ENCODE measurements at places on chromosomes 1 and 21.

DNA sequence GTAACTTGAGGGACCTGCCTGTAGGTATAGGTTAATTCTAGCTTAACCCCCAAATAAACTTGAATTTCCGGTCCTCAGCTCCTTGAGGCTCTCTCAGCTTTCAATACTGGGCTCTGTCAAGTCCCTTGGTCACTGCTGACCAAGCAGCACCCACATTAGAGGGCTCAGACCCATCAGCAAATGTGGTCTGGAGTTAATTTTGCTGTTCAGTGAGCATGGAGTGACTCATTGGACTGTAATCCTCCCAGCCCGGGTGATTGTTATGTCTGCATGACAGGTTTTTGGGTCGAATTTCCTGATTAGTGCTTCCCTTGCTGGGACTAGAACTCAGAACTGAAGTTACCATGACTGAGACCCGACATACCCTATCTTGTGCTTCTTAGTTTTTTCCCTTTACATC, 130.6 kb downstream of the URB2 start:
- no peaks in the 10 kb centered on the region for H3K36me3 ChIP-seq
- no peaks in the 10 kb centered on the region for H3K27me3 ChIP-seq
- DNase-seq = no peak
- no peak overlapping the region for H3K4me3 ChIP-seq
- H3K27ac ChIP-seq = no peak overlapping the region

- no peaks in the 10 kb centered on the region for H3K27me3 ChIP-seq
- no peaks in the 10 kb centered on the region for H3K36me3 ChIP-seq
- DNase-seq = no peak
Observed at GRCh38 chr1:209150114-209150513, 433.4 kb upstream of the CAMK1G start.

GRCh38 chr1:7110321-7110720, 325.1 kb downstream of the CAMTA1 start:
- no peaks in the 10 kb centered on the region for H3K36me3 ChIP-seq
- H3K4me1 ChIP-seq = no peaks in the 10 kb centered on the region
- no peak for DNase-seq
- no peak overlapping the region for H3K4me3 ChIP-seq
- peaks cover 9% of the 10 kb centered on the region for H3K27me3 ChIP-seq

DNA sequence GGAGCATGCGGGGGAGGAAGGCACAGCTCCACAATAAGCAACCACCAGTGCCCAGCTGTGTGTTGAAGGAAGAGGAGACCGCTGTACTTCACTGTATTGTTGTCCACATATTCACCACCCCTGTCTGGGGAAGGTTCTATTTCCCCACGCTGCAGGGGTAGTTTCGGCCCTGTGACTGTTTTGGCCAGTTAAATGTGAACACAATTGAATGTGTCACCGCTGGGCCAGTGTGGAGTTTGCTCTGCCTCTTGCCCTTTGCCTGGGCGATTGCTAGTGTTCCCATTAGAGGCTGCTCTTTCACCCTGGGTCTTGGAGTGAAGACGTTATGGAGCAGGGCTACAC, 32.6 kb downstream of the UBE4B start:
- H3K27me3 ChIP-seq = no peaks in the 10 kb centered on the region
- H3K27ac ChIP-seq = peak overlapping the region; percentile 14
- no peaks in the 10 kb centered on the region for H3K36me3 ChIP-seq

DNA sequence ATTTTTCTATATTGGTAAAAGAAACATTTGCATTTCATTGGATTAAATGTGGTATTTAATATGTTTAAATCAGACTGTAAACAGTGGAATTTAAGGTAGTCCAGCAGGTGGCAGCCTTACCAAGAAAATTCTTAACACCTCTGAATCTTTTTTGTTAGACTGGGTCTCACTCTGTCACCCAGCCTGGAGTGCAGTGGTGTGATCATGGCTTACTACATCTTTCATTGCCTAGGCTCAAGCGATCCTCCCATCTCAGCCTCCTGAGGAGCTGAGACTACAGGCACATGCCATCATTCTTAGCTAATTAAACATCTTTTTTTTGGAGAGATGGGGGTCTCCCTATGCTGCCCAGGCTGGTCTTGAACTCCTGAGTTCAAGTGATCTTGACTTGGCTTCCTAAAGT, 98.8 kb downstream of the RABGAP1L start:
- no peak for DNase-seq
- H3K4me1 ChIP-seq = peaks cover 3% of the 10 kb centered on the region
- no peak overlapping the region for H3K27ac ChIP-seq

- peaks cover 18% of the 10 kb centered on the region for H3K4me1 ChIP-seq
- DNase-seq = no peak
- no peak overlapping the region for H3K27ac ChIP-seq
- peaks cover 2% of the 10 kb centered on the region for H3K27me3 ChIP-seq
- no peak overlapping the region for H3K4me3 ChIP-seq
- H3K36me3 ChIP-seq = no peaks in the 10 kb centered on the region
Observed at GRCh38 chr21:34795548-34796180, 126.9 kb downstream of the CLIC6 start.

GRCh38 chr21:33703750-33704606, 61.7 kb downstream of the ITSN1 start:
- H3K27ac ChIP-seq = no peak overlapping the region
- no peaks in the 10 kb centered on the region for H3K4me1 ChIP-seq
- H3K36me3 ChIP-seq = no peaks in the 10 kb centered on the region

- no peaks in the 10 kb centered on the region for H3K27me3 ChIP-seq
- H3K4me3 ChIP-seq = no peak overlapping the region
- peaks cover 20% of the 10 kb centered on the region for H3K4me1 ChIP-seq
- no peak for DNase-seq
- H3K27ac ChIP-seq = no peak overlapping the region
Observed at GRCh38 chr1:17045150-17045549, 8.7 kb downstream of the SDHB start.

- no peak for DNase-seq
- H3K4me3 ChIP-seq = no peak overlapping the region
- H3K27ac ChIP-seq = no peak overlapping the region
- no peaks in the 10 kb centered on the region for H3K27me3 ChIP-seq
- H3K36me3 ChIP-seq = no peaks in the 10 kb centered on the region
Observed at GRCh38 chr1:3590139-3590763, 21.1 kb downstream of the MEGF6 start.

- peaks cover 20% of the 10 kb centered on the region for H3K4me1 ChIP-seq
- no peaks in the 10 kb centered on the region for H3K36me3 ChIP-seq
- no peaks in the 10 kb centered on the region for H3K27me3 ChIP-seq
- H3K27ac ChIP-seq = peak overlapping the region; percentile 83
- no peak overlapping the region for H3K4me3 ChIP-seq
- no peak for DNase-seq
Observed at GRCh38 chr1:226981838-226982237, 41.7 kb downstream of the COQ8A start.

All from heart right ventricle (tissue), 16 donors.